ENCODE measurements at places on chromosomes 5 and 9.

GRCh38 chr9:129901993-129902739 lies 66.9 kb downstream of the USP20 start:
- no peak for DNase-seq

DNA sequence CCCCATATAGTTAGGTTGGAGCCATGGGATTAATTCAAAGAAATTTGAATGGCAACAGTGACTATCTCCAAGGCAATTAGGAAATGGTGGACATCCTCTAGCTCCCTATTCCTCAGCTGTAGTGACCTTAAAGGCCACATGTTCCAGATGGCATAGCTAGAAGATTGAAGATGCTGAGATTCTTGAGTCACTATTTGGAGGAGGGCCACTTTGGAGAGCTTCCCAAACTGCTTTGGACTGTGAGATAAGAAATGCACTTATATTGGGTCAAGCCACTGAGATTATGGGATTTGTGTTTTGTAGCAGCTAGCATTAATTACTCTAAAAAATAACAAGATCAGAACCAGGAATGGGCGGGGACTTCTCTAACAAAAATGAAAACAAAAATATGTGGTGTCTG lies 636.2 kb upstream of the CCNG1 start:
- no peak for DNase-seq

- DNase-seq, result no peak
Measured at GRCh38 chr9:136193891-136194279, 11.0 kb downstream of the LHX3 start.

GRCh38 chr9:26313108-26313507 lies 579.5 kb downstream of the CAAP1 start:
- no peak for DNase-seq

DNA sequence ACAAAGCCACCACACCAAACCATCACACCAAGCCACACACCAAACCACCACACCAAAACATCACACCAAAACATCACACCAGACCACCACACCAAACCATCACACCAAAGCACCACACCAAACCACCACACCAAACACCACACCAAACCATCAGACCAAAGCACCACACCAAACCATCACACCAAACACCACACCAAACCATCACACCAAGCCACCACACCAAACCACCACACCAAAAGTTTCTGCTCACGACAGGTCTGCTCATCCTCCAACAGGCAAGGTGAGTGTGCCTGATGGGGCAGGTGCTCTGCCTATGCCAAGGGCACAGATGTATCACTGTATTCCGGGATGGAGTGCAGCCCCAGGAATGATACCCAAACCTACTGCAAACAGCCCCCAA lies 87.9 kb upstream of the FSTL4 start:
- no peak for DNase-seq

DNA sequence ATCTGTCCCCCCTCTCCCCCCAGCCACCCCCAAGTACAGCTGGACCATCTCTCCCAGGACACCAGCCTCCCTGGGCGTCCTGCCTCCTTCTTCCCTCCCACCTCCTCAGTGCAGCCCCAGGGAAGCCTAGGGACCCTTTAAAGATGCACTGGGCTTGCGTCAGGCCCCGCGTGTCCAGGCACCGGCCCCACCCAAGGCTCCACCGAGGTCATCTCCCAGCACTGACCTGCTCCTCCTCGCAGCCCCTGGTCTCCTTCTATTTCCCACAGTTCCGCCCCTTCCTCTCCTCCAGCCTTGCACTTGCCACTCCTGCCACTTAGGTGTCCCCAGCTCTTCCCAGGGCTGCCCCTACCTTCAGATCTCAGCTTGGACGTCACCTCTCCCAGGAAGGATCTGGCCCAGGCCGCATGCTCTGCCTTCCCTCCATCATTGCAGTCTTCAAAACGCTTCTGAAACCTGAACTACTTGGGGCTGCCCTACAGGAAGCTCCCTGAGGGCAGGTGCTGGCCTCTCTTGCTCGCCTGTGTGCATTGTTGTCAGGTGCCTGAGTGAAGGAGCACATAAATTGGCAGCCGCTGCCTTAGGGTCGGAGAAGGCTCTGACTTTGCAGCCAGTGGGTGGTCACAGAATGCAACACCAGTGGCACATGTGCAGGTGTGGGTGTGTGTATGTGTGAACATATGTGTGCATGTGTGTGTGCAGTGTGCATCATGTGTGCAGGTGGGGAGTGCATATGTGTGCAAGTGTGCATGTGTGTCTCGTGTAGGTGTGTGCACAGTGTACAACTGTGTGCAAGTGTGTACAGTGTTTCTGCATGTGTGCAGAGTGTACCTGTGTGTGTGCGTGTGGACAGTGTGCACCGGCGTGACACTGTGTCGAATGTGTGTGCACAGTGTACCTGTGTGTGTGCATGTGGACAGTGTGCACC lies 152.9 kb downstream of the C9orf50 start:
- DNase-seq, result no peak

DNA sequence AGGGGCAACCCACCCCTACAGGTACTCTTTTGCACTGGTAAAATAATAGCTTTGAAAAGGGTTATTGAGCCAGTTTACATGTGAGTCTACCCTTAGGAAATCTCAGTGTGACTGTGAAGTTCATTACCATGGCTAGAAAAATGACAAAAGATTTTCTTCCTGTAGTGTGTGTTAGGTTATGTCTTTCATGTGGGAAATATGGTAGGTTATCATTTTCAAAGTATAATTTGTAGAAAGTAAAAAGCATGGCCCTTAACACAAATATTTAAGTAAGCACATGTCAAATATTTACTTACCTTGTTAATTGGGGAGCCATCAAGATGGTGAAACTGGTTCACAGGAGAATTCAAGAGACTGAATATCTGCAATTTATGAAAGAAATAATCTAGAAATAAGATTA lies 37.3 kb upstream of the PLPP1 start:
- no peak for DNase-seq

DNA sequence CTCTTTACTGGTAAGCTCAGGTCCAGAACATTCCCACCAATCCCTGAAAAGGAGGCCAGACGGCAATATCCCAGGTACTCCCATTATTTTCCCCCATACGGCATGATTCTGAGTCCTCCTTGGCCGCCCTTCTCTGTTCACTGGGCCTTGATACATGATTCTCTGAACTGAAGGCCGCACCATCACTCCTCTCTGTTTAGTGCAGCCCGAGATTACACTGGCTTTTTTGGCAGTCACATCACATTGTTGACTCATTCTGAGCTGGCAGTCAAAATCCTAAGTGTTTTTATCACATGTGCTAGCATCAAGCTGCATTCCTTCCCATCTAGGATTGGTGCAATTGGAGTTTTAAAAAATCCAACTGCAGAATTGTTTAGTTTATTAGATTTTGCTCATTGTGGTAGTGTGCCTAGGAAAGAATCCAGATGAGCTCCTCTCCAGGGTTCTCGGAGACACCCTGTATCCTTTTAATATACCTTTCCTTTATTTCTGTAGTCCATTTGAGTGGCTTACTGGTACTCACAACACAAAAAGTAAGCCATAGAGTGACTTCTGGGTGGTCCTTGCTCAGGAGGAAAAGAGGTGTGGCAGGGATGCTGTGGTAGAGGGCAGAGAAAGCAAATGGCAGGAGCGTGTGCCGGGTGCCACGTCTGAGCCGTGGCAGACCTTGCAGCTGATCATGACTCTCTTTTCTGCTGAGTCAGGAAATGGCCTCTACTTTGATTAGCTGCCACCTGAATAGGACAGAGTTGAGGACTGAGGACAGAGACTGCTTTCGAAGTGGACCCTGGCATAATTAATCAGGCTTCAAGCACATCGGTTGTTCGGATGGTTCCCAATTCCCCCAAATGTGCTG lies 121.1 kb upstream of the IL12B start:
- DNase-seq, result peak; percentile 75

- DNase-seq, result no peak
Measured at GRCh38 chr9:19495186-19496028, 86.6 kb downstream of the ACER2 start.

- no peak for DNase-seq
Measured at GRCh38 chr5:2586016-2586715, 165.3 kb downstream of the IRX2 start.

DNA sequence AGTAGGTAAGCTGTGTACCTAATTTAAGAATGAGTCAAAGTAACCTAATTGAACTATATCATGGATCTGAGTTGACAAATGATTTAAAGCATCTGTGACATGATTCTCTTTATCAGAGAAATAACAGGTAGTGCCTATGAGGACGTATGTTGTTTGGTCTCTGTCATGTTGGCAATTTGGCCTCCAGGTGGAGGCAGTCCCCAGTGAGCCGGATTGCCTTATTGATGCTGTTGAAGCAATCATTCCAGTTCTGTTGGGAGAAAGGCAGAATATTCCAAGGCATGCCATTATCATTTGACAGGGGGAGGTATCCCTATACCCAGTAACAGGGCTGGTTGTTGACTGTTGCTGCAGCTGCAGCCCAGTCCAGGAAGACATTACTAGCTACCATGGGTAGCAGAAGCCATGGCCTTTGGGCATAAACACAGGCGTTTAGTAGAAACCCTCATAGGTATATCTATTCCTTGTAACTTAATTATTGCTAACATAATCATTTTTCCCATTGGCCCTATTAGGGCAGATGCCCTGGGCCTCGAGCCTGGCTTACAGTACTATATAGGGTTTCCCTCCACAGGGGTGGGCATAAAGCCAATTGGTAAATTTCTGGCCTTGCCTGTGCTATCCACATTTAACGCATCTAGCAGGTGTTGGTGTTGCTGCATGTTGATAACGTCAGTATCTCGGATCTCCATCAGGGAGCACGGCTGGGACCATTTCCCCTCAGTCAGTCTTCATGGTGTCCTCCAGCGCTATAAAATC lies 12.2 kb upstream of the SLC22A4 start:
- DNase-seq, result no peak

DNA sequence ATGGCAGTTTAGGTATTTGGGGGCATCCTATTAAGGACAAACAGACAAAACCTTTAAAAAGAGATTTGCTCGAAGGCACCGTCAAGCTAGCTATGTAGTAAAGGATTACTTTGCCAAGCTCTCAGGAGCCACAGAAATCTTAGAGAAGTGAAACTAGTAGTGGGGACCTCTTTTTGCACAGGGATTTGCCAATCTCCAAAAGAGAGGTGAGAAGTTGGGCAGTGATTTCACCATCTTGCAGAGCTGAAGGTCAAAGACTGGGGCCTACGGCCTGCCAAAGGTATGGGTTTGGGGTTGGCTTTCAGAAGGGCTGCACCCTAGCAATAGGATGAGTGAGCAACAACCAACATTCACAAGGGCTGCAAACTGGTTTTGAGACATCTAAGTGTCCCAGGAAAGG lies 1.6 kb upstream of the FCN1 start:
- no peak for DNase-seq

DNA sequence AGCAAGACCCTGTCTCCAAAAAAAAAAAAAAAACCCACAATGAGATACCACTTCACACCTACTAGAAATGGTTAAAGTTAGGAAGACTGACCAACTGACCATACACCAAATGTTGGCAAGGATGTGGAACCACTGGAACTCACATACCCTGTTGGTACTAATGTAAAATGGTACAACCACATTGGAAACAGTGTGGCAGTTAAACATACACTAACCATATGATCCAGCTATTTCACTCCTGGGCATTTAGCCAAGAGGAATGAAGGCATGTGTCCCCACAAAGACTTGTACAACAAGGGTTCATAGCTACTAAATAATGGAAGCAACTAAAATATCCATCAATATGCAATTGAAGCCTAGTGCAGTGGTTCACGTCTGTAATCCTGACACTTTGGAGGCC lies 21.3 kb downstream of the NAIF1 start:
- DNase-seq, result no peak

GRCh38 chr9:35923927-35924763 lies 14.9 kb downstream of the SPAAR start:
- DNase-seq, result peak; percentile 95

DNA sequence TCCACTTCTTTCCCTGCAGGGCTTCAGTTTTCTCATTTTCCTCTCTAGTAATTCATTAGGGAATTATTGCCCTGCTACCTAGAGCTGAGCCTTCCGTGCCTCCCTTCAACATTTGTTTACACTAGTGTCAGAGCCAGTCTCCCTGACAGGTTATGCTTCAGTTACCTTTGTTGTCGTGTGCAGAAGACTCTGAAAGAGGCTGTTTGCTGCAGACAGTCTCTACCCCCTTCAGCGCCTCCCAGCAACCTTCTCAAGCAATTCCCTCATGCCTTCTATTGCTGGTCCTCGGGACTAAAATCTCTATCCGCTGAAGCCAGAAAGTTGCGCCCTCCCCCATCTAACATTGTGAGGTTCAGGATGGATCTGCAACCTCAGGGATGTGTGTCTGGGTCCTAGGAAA lies 12.8 kb downstream of the RALGPS1 start:
- DNase-seq, result no peak

- no peak for DNase-seq
Measured at GRCh38 chr5:134255418-134256150, 29.7 kb upstream of the PPP2CA start.

- DNase-seq, result no peak
Measured at GRCh38 chr9:74147906-74148305, 349.2 kb upstream of the RORB start.

DNA sequence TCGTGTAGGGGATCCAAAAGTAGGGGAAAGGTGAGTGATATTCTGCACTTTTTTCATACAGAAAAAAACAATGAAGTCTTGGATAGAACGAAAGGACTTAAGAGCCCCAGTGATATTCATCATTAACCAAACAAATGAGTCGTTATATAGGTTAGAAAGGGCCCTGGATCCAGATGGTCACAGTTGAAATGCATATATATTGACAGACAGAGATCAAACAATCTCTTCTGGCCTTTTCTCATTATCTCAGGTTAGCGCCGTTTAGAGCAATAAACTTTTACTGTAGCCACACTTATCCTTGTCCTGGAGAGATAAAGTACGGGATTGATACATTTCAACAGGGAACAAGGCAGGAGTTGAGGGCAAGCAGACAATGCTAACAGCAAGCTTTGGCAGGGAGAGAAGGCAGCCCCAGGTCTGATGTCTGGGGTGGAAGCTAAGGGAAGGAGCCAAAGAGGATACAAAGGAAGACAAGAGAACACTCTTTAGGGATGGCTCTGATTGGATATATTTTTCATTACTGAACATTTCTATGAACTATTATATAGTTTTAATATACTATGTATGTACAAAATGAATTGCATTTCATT lies 77.0 kb downstream of the LIFR start:
- no peak for DNase-seq

DNA sequence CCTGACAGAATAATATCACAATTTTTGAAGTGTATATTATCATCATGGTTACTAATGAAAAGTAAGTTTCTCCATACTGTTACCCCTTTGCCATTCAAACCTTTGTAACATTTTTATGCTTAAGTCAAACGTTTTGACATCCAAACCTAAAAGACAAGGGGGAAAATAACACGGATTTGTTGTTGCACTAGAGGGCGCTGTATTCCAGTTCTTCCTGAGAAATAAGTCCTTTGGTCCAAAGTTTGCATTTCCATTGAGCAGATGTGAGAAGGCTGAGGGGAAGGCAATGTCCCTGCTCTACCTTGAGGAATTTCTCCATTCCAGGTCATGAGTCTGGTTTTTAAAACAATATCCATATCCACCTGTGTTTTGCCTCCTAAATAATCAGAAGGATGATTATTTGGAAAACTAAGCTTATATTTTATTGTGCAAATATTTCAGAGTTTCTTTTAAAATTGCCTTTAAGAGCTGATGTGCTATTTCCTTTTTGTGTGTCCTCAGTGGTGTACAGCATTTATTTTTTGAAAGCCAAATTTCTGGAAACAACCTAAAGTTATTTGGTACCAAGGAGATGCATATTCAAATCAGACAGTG lies 9.7 kb downstream of the LECT2 start:
- DNase-seq, result peak; percentile 23
